Dermis blood vessel endothelial cell (primary cell): ENCODE measurements at places on chromosomes 12 and 14. TPM values are rescaled to one million over a fixed set of nuclear protein-coding genes. Genes with fewer than 3 reads are reported as not detected.
A peak's percentile ranks its signal among the peaks of the same experiment; 100 is the strongest.

- DNase-seq = no peak
Observed at GRCh38 chr14:90804292-90805083, 11.7 kb downstream of the TTC7B start.

The PSMB11 gene
- total RNA-seq = not detected in 2 replicates

DNA sequence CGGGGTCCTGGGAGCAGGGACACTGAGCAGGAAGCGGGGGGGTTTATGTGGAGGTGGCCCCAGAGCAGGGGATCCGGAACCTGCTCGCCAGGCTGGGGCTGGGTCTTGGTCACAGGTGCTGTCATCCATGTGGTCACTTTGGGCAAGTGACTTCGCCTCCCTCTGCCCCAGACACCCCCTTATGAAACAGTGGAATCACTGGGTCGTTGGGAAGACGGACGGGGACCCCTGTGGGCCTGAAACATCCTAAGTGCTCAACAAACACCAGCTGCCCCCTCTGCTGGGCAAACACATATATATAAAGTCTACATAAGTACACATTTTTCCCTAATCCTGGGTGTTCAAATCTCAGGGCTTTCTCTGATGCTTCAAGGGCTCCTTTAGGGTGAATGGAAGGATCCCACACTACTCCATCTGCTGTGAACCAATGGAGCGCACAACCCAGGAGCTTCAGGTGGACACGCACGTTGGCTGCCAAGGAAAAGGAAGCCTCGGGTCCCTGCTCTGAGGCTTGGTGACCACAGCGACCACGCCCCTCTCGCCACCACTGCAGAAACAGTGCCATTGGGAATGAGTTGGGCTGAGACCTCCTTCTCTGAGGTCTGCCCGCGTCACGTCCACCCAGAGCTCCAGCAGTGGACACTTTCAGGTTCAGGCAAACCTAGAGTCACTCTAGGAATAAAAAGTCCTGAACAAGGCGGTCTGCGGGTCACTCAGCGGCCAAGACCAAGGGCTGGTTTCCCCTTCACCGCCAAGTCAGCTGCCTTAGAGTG lies 54.6 kb downstream of the CDC42BPB start:
- DNase-seq = no peak

GRCh38 chr14:90665321-90666000 lies 150.8 kb downstream of the TTC7B start:
- DNase-seq = no peak

- no peak for DNase-seq
Observed at GRCh38 chr14:93926873-93927799, at the start of gene FAM181A. Gene FAM181A, plus strand, starts transcription at chr14:93927344. Its CDS starts 942 bp downstream, at chr14:93928286.

GRCh38 chr14:86798330-86798729 lies 1194.7 kb downstream of the GALC start:
- no peak for DNase-seq

The CCDC177 gene
- not detected in 2 replicates for total RNA-seq

DNA sequence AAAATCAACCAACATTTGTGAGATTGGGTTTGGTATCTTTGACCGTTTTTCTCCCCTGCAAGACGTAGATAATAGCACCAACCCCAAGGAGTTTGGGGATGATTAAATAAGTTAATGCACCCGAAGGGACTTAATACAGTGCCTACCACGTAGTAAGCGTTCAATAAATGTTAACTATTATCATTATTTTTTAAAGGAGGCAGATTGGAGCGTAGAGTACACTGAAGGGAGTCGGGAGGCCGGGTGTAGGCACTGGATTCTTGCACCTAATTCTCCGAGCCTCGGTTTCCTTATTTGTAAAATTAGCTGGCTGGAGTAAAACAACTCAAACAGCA lies 367 bp upstream of the FRS2 start:
- DNase-seq = no peak

- DNase-seq = peak; percentile 68
Observed at GRCh38 chr12:76586764-76587395, 27.3 kb upstream of the OSBPL8 start.

The SYCP3 gene
- 0.05 TPM in 1 of 2 replicates, not detected in the other for total RNA-seq

- peak; percentile 61 for DNase-seq
Observed at GRCh38 chr12:124389138-124389724, 94.3 kb downstream of the RFLNA start.

The RAN gene
- 653 and 1,243 TPM in 2 replicates for total RNA-seq

GRCh38 chr14:105314287-105315200 lies at the start of gene PACS2:
Gene PACS2, plus strand, starts transcription at chr14:105314748. Its CDS starts 171 bp downstream, at chr14:105314919.
- DNase-seq = peak; percentile 91

GRCh38 chr12:14716848-14717444 lies 20.5 kb upstream of the GUCY2C start:
- DNase-seq = peak; percentile 75

DNA sequence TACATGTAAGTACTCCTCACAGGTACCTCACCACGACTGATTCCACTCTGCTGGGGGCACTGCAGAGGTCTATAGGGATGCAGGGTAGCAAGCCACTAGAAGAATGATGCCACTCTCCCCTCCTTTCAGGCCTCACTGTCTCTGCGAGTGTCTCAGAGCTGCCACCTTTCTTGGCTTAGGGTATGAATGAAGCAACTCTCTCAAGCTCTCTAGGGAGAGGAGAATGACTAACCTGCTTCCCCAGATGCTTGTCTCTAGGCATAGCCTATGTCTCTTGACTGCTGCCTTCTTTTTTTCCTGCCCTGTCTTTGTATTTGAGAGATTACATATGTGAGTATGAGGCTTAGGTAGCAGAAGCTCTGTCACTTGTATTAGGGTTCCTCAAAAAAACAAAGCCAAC lies 566.5 kb upstream of the ATP2B1 start:
- no peak for DNase-seq

The PIK3C2G gene
- 1.0 and 3.0 TPM in 2 replicates for total RNA-seq

DNA sequence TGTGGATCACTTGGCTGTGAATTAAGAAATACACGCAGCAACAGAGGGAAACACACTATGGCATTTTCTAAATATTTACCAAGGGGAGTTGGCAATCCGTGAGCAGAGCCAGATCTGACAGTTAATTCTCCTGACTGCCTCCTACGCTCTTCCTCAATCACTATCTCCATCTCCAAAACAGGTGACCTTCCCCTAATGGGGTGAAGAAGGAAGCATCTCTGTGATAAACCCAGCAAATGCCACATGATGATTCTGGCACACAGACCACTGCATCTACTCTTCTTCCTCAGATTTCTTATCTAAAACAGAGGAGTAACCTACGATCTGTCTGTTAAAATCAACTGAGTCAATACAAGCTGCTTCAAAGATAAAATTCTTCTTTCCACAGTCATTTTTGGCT lies 4.4 kb downstream of the SPTB start:
- no peak for DNase-seq
